ENCODE measurements at places on chromosomes 1 and 21.

DNA sequence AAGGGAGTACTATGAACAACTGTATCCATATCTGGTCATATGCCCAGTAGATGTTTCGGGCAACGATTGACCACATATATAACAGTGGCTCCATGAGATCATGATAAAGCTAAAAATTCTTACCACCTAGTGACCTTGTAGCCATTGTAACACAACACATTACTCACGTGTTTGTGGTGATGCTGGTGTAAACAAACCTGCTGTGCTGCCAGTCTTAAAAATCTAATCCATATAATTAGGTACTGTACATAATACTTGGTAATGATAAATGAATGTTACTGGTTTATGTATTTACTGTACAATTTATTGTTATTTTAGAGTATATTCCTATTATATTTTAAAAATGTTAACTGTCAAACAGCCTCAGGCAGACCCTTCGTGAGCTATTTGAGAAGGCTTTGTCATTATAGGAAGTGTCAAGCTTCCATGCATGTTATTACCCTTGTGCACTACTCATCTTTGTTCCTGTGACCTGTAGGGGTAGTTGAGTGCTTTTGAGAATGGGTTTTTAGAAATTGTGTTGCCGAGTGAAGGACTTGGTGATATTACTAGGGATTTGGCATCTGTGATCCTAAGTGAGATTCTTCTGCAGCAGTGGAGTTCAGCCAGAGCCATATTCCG is 23.6 kb downstream of the DIP2A start:
- DNase-seq: no peak

DNA sequence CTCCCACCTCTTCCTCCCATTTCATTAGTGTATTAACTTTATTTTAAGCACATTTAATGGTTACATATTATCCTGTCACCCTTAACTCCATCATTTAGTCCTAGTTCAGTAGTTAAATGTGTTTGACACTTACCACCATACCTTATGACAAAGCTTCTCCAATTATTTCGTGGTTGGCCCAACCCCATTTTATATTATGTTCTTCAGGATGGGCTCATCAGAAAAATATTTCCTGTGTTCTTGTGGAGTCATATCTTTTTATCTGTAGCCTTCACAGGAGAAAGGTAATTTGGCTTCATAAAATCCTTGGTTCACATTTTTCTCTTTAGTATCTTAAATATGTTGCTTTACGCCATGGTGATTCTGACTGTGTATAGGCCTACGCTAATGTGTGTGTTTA is 142.3 kb upstream of the COL6A1 start:
- no peak for DNase-seq

DNA sequence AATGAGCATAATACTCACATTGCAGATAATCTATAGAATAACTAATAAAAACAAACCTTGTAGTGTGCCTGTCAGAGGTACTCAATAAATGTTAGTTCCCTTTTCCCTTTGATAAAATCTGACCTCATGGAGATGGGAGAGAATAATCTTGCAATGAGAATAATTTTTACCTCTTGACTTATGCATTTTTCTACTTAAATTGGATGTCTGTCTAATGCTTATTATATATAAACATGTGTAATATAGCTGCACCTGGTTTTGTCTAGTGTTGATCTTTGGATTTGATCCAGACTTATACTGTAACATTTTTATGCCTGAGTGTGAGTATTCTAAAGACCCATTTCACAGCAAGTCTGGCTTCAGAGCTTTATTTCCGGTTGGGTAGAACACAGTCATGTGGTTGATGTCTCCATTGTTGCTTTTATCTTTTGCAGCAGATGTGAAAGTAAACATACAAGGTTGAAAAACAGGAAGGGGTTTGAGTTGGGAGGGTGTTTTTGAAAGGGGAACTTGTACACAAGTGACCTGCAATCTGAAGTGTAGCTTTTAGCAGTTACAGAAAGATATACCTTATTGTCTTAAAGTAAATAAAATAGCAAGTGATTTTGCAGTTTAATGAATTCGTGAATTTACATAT is 12.4 kb downstream of the EPB41 start:
- peak; percentile 85 for DNase-seq

DNA sequence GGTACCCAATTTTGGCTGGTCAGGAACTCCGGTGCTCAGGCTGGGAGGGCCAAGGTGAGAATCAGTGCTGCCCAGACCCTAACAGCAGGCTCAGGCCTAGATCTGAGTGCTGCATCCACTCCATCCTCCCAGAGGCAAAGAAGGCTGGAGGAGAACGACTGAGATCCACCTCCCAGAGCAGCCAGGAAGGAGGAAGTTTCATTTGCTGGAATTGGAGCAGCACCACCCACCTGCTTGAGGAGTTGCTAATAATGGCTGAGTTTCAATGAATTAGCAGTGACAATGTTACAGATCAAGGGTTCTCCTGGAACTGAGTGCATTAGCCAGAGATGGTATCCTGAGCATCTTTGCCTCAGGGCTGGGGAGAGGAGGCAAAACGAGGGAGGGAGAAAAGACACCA is 46.7 kb upstream of the KLHDC7A start:
- DNase-seq: no peak

DNA sequence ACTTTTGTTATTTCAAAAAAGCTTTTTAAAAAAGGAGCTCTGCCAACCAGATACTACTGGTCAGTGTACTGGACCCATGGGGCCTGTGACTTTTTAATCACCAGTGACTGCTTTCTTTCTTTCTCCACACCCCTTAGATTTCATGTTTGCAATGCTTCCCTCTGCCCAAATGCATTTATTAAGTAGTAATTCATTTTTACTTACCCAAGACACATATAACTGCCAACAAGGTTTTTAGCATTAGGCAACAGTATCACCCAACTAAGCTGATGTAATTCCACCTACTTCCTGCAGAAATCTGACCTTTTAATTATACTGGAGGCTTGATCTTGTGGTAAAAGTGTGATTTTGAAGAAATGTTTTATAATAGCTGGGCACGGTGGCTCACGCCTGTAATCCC is 12.5 kb downstream of the MECR start:
- DNase-seq: no peak

DNA sequence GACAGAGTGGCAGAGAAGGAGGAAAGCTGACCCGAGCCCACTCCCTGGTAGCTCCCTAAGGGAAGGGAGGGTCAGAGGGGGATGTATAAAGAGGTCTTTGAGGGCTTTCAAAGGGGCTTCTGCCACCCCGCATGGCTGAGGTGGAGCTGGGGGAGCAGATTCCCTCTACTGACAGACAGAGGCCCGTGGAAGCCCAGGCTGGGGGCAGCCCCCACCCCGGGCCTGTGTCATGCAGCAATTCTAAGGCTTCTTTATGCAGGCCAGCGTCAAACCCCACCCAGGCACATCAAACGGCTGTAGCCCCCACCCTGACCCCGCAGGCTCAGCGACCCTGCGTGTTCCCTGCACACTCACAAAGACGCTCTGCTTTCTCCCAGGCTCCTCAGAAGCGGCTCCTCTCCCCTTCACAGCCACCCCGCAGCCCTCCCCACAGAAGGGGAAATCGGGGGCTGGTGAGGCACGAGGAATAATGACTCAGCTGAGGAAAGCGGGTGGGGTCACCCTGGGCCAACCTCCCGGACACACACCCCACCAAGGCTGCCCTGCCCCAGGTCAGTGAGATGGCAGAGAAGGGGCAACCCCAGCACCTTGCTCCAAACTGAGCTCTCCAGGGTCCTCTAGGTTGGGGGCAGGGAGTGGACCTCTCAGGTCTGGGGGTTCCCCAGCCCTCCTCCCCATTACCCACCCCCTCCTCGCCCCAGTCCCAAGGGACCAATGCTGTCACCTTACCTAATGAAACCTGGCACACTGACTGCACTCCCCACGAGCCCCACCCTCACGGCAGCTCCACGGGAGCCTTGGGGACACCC is 10.8 kb downstream of the SLC45A3 start:
- DNase-seq: no peak

- no peak for DNase-seq
These were observed 4.1 kb upstream of the AHCYL1 start for GRCh38 chr1:109980324-109981003.

DNA sequence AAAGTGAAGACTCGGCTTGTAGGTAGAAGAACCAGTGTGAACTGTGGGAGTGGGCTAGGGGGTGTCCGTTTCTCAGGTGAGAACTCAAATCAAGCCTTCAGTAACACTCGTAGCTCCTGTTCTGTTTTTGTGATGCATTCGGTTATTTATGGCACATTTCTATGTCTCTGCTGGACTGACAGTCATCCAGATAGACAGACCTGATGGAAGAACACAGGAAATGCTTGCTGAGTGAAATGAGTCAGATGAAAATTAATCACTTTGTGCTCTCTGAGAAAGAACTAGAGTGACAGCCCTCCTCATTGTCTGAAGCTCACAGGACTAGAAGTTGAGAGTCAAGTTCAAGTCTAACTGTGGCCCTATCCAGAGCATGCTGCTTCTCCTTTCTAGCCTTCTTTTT is 360.1 kb upstream of the PLXNA2 start:
- DNase-seq: no peak

- DNase-seq: no peak
These were observed 37.2 kb downstream of the LACTBL1 start for GRCh38 chr1:22935433-22935832.

- no peak for DNase-seq
These were observed 8.8 kb upstream of the OBSCN start for GRCh38 chr1:228198977-228199590.

DNA sequence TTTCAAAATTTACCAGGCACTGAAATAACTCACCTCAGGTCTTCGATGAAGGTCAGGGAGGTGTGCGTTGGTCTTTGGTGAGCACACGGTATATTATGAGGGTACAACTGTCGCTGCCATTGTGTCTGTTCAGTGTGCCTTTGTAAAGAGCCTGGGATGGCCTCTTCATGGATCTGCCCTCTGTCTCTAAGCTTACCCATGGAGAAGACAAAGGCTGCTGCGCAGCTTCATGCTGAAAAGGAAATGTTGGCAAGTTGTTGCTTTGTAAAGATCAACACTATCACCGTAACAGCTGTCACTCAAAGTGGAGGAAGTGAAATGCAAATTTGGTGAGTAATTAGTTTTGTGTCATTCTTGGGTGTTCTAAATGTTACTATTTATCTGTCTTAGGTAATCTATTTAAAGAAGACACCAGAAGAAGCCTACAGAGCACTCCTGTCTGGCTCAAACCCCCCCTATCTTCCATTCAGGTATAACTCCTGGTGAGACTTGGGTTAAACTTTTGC is 71.6 kb downstream of the CDC14A start:
- DNase-seq: no peak

GRCh38 chr1:34712007-34712688 is 42.7 kb upstream of the GJB5 start:
- no peak for DNase-seq

DNA sequence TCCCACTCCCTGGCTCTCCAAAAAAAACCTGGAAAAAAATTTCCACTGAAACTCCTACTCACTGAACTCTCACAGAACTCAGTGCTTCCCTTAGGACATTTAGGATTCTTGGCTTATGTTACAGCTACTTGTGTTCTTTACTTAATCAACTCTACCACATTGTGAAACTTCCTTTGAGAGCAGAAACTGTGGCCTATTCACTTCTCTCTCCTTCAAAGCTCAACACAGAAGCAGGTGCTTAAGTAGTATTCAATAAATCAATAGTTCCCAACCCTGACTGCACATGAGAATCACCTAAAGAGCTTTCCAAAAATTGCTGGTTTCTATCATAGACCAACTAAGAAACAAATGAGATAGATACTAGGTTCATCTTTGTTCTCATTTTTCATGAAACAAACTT is 67.9 kb upstream of the DMRTA2 start:
- no peak for DNase-seq

DNA sequence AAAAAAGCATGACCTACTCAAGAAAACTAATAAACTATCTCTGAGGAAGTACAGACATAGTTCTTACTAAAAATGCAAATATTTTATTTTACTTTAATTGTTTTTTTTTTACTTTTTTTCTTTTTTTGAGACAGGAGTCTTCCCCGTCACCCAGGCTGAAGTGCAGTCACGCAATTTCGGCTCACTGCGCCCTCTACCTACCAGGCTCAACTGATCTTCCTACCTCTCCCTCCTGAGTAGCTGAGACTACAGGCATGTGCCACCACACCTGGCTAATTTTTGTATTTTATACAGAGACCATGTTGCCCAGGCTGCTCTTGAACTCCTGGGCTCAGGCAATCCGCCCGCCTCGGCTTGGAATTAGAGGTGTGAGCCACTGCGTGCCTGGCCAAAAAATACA is 1263.1 kb downstream of the KCNT2 start:
- DNase-seq: no peak

- DNase-seq: no peak
These were observed 102.5 kb upstream of the RGS4 start for GRCh38 chr1:162966613-162967012.

GRCh38 chr1:66752000-66752592 is at the start of gene DYNLT5:
TSS of gene DYNLT5 (plus strand) at chr1:66752459. CDS start at chr1:66754659, 2,200 bp downstream.
- peak; percentile 69 for DNase-seq

GRCh38 chr21:41369105-41369919 is 7.5 kb downstream of the MX2 start:
- no peak for DNase-seq

DNA sequence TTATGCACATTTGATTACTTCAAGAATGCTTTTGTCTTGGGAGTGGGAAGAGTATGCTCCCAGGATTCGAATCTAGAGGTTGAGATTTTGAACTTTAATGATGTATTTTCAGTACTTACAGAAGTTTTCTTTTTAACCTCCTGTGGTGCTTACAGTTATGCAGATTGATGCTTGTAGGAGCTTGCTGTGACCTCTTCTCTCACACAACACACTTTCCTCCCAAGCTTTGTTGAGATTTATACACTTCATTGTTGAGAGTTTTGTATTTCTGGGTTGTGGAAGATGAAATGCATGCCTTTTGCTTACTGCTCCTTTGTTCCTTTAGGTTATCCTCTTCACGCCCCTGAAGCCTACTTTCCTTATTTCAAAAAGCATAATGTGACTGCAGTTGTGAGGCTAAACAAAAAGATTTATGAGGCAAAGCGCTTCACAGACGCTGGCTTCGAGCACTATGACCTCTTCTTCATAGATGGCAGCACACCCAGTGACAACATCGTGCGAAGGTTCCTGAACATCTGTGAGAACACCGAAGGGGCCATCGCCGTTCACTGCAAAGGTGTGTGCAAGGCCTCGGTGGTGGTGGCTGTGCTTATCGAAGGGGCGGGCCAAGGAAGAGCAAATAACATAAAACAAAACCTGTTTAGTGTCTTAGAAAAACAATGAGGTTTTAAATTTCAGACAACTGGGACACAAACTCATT is 75.5 kb upstream of the GPR88 start:
- no peak for DNase-seq

- DNase-seq: no peak
These were observed 50.2 kb downstream of the LUZP1 start for GRCh38 chr1:23118407-23118806.
